NCI-H524 treated with DMSO at 0.1 percent for 48 hours (cell line): ENCODE measurements at places on chromosomes 7 and 10.

DNA sequence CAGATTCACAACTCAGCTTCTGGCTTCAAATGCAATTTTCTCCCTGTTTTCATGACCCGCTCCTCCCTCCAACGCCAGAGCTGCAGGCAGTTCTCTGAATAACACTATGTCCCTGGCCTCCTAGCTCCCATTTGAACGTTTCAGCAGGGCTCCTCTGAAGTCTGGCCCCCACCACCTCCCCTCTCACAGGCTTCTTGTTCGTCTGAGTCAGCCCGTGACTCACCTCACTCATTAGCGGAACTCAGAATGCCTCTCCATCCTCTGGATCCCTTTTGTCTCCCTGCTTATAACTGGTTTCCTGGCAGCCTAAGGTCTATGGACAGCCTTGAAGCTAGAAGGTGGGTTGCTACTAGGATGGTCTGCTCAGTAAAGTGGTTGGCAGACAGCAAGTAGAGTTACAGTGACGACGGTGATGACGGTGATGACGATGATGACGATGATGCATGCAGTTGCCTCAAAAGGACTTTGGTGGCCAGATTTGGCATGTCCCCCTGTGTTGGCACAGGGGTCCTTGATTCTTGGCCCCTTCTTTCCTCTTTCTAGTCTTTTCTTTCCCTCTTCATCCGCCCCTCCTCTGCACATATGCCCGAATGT lies 83.3 kb upstream of the MKLN1 start:
- DNase-seq: no peak

DNA sequence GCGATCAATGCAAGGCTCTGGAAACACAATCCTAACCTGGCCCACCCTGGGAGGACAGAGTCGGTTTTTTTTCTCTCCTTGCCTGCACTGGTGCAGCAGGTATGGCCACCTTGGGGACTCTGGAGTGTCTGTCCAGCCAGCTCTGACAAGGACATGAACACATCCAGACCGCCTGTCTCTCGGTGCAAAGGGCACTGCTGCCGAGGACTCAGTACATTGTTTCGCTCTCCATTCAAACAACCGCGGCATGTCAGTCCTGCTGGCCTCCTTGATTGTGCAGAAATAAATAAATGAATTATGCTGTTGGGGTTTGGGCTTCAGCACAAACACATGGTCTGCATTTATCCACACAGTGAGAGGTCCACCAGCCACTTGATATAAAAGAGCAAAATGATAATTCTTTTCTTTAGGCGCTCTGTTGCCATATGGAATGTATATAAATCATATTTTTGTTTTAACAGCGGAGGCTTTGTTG lies 565.2 kb downstream of the KCNMA1 start:
- DNase-seq: no peak

DNA sequence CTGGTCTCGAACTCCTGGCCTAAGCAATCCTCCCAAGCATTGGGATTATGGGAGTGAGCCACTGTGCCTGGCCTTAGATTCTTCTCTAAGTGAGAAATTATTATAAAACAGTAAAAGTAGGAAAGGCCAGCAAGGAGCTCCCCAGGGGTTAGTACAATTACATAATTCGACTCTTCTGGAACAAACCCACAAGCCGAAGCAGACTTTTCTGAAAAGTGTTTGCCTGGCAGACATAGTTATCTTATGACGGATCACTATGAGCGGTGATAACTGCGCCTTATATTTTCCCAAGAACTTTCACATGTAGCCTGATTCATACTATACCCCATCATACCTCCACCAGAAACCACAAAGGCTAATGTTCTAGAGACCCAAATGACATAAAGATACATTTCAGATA lies 30.2 kb upstream of the SH3PXD2A start:
- DNase-seq: no peak

DNA sequence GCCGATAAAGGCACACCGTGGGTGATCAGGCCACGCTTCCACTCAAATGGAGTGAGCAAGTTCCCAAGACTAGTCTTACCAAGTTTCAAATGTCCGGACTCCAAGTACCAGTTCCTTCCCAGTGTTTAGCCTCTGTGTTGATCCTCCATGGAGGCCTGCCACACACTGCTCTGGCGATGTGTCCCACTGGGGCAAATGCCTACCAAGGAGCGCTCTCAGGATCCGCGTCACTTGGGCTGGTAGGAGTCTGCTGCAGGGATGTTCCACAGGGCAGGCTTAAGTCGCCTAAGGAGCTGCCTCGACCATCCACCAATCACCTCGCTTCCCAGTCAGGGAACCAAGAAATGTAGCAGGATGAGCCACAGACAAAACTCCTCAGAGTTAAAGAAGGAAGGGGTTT lies 17.4 kb upstream of the MRLN start:
- no peak for DNase-seq

DNA sequence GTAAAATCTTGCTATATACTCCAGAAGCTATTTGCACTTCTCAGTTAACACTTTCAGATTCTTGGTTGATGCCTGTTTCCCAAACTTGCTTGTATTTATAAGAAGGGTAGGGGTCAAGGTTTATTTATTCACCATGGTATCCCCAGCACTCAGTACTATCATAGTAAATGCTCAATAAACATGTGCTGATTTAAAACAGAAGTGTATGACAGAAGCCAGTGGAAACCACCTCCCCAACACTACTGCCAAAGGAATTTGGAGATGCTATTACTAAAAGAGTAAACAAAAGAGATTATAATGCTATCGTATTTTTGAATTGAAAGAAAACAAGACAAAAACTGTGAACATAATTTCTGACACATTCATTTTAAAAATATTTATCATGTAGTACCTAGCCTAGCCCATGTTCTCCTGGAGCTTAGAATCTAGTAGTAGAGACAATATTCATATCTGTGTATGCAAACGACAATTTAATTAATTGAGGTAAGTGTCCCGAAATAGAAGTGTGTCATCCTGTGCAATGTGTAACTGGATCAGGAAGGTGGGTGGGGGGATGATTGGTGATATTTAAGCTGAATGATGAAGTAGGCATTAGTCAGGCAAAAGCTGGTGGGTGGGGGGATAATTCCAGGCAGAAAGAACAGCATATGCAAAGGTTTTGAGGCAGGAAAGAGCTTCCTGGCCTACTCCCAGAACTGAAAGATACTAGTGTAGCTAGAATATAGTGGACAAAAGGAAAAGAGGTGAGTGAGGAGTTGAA lies 77.5 kb downstream of the HGF start:
- no peak for DNase-seq

DNA sequence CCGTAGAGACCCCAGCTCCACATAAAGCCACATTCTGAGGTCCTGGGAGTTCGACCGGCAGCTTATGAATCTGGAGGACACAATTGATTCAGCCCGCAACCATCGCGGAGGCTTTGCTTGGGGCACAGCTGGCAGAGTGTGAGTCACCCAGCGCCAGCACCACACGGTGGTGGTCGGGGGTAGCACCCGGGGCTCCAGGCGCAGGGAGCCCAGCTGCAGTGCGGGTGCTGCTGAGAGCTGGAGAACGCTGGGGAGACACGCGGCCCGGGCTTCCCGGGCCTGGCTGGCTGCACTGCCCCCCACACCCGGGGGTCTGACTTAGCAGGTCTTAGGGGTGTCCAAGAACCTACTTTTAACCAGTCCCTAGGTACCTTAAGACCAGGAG lies 87.9 kb downstream of the PAXIP1 start:
- no peak for DNase-seq

- DNase-seq: no peak
Measured at GRCh38 chr7:98165827-98166667, 45.2 kb upstream of the BHLHA15 start.

- DNase-seq: no peak
Measured at GRCh38 chr10:71812016-71812912, 38.8 kb downstream of the PSAP start.

DNA sequence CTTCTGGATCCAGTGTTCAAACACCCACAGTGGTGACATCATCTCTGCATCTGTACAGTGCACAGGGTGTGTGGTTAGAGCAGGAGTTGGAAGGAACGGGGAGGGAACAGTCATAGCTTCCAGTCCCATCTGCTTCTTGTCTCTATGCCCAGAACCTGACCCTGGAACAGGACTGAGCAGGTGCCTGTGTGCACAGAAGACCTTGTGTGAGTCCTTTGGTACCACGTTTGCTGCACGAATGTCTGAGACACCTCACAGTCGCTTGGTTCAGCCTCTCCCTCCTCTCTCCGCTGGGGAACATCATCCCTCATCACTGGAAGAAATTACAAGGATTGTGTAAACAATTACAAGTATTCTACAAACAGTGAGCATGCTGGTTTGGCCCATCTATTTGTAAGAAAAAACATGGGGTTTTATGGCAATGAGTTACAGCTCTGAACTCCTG lies 243.0 kb upstream of the KLF6 start:
- no peak for DNase-seq

- no peak for DNase-seq
Measured at GRCh38 chr10:94279835-94280709, 82.7 kb downstream of the NOC3L start.

- DNase-seq: no peak
Measured at GRCh38 chr7:47485640-47486435, 96.1 kb downstream of the TNS3 start.

DNA sequence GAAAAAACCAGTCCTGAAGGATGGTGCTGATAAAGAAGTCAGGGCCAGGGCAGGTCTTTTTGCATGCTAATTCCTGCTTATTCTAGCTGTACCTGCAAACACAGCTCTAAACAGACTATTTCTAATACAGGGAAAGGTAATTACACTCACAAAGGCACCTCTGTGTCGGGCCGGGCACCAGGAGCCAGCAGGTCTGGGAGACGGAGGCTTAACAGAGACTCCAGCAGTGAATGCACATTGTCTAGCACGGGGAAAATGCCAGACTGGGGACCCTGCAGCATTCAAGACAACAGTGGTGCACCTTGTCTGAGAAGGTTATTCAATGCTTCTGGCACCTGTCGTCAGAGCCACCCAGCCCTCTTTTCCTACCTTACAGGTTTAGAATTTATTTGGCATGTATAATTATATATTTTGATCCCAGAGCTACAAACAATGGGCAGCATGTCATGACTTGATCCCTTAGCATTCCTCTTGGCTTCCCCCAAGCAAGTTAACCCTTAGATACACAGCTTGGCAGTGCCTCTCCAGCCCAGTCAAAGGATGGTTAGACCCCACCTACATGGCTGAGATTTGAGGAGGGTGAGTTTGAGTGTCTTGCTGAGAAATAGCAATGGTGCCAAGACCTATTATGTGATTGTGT lies 185.2 kb downstream of the SLC25A13 start:
- no peak for DNase-seq

DNA sequence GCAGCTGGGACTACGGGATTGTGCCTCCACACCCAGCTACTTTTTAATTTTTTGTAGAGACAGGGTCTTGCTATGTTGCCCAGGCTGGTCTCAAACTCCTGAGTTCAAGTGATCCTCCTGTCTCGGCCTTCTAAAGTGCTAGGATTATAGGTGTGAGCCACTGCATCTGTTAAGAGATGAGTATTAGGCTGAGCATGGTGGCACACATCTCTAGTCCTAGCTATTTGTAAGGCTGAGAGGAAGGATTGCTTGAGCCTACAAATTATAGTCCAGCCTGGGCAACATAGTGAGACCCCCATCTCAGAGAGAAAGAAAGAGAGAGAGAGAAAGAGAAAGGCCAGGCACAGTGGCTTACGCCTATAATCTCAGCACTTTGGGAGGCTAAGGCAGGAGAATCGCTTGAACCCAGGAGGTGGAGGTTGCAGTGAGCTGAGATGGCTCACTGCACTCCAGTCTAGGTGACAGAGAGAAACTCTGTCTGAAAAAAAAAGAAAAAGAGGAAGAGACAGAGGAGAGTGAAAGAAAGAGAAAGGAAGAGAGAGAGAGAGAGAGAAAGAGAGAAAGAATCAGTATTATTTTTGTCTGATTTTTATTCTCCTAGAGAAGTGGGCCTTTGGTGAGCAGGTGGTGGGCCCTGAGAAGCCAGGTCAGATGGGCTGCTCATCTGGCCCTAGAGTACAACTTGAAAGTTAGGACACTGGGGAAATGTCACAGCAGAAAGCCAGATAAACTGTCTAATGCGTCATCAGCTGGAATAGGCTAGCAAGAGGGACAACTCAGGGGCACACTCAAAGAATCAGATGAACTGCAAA lies 58.2 kb upstream of the ZRANB1 start:
- no peak for DNase-seq

DNA sequence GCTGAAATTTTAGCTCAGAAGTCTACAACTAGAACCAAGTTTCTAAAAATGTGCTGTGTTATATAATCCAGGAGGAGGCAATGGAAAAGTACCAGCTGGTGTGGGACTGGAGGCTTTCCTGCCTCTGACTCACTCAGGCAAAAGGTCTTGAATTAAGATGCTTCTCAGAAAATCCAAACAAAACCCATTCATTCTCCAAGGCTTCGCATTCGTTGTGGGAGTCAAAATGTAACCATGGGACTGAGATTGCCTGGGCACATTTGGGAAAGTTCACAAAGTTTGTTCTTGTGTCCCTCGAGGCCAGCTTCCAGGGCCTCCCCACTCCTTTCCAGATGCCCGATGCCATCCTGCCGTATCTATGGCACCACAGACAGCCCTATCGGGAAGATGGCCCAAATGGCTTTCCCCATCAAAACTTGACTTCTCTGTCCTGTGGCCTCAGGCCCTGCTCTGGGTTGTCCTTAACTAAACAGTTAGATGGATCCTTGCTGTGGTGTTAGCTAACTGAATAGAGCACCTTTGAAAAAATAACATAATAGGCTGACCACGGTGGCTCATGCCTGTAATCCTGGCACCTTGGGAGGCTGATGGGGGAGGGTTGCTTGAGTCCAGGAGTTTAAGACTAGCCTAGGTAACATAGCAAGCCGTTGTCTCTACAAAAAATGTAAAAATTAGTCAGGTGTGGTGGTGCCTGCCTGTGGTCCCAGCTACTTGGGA lies 180.5 kb downstream of the PFKFB3 start:
- DNase-seq: no peak

GRCh38 chr10:78604286-78604685 lies 464.5 kb upstream of the ZMIZ1 start:
- no peak for DNase-seq

GRCh38 chr7:1494447-1494846 lies 9.7 kb downstream of the INTS1 start:
- no peak for DNase-seq

- no peak for DNase-seq
Measured at GRCh38 chr10:114852197-114852596, 30.6 kb downstream of the FHIP2A start.

- no peak for DNase-seq
Measured at GRCh38 chr10:75450644-75451640, 19.5 kb downstream of the LRMDA start.

- no peak for DNase-seq
Measured at GRCh38 chr7:51327287-51327717, 10.7 kb upstream of the COBL start.

GRCh38 chr10:642186-642890 lies 47.1 kb downstream of the DIP2C start:
- no peak for DNase-seq

- no peak for DNase-seq
Measured at GRCh38 chr7:107711301-107711700, 32.6 kb upstream of the CBLL1 start.

DNA sequence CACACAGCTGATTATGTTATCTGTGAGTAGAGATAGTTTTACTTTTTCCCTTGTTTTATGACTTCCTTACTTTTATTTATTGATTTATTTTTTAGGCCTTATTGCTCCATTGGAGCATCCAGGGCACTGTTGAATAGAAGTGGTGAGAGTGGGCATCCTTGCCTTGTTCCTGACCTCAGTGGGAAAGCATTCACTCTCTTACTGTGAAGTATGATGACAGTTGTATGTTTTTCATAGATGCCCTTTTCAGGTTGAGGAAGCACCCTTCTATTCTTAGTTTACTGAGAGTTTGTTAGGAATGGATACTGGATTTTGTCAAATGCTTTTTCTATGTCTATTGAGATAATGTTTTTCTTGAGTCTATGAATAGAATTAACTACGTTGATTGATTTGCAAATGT lies 88.6 kb downstream of the XRCC2 start:
- DNase-seq: no peak
